Epithelial cell of proximal tubule (primary cell): ENCODE measurements at places on chromosomes 7 and 10.

- DNase-seq, result no peak
Observed at GRCh38 chr10:92410501-92410900, 119.5 kb downstream of the MARCHF5 start.

DNA sequence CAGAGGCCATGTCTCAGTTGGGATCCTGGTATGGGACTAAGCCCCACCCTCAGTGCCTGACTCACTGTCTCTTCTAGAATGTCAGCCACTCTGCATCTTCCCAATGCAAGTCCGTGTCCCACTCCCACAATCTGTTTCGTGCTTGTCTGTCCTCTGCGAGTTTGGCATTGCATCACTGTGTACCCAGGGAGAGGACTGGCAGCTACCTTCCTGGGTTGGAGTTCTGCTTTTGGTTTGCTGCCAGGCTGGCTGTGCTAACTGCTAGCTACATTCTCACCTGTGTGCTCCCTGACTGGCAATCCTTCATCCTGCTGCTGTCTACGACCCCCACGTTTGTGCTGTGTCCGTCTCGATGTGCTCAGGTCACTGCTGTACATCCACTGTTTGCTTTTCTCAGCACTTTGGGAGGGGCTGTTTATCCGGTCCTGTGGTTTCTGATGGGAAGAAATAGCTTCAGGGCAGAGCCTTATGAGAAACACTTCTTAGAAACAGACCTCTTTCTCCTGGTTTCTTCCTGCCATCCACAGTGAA, 56.0 kb upstream of the GLI3 start:
- no peak for DNase-seq

DNA sequence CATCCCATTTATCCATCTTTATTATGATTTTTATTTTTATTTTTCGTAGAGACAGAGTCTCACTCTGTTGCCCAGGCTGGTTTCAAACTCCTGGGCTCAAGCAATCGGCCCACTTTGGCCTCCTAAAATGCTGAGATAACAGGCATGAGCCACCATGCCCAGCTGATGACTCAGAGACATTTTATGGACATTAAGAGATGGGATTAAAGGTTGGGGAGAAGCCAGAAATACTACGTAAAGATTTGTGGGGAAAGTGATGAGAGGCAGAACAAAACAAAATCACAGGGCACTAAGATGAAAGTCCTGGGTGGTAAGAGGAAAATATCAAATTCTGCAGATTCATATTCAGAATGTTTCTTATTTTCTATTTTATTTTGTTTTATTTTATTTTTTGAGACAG, 7.6 kb downstream of the WNT8B start:
- DNase-seq, result no peak

DNA sequence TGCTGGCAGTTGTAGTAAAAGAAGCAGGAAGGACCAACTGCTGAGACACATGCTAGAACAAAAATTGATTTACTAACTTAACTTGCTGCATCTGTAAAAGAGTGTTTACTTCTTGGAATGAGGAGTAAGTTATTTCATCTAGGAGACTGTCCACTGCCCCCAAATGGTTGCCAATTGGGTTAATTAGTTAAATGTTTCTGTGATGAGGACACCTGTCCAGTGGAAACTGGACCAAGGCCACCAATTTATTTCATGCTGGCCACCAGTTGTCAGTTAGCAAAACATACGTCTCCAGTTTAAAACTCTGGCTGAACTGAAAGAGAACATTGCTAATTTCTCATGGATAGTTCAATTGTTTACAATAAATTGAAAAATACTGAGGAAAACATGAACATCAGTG, 191.7 kb downstream of the PPP1R9A start:
- no peak for DNase-seq

DNA sequence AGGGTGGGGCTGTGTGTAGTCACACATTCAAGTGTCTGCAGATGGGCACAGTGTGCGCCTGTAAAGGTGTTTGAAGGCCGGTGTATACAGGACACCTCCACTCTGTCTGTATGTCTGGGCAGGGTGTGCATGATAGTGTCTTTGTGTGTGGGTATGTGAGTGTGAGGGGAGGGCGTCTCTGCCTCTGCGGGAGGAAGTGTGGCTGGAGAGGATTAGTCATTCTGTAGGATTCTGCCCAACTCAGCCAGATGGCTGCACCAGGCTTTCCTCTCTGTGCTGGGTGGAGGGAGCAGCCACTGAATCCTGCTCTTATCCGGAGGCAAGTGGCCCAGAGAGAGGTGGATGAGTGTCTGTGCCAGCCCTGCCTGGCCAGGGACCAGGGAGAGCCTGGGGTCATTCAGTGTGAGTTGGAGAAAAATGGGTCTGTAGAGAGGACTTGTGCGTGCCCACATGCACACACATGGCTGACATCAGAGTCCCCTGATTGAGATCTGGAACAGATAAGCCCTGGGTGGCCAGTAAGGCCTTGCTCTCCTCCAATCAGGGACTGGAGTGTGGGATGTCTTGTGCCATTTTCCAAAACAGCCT, 1.7 kb downstream of the SFXN3 start:
- no peak for DNase-seq

DNA sequence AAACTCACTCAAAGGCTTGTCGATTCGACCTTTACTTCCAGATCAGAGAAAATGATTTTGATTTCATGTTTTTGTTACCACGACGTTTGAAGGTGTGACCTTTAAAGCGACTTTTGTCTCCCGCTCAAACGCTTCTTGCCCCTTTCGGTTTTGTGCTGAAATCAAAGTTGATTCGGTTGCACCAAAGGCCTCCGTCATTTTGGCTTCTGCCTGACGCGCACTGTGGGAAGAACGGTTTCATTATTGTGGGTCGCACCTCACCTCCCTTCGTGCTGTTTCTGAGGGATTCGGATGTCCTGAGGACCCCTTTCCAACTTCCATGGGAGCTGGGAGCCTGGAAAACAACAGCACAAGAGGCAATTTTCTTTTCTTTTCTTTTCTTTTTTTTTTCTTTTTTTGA, 176.9 kb downstream of the DNAJB6 start:
- no peak for DNase-seq

DNA sequence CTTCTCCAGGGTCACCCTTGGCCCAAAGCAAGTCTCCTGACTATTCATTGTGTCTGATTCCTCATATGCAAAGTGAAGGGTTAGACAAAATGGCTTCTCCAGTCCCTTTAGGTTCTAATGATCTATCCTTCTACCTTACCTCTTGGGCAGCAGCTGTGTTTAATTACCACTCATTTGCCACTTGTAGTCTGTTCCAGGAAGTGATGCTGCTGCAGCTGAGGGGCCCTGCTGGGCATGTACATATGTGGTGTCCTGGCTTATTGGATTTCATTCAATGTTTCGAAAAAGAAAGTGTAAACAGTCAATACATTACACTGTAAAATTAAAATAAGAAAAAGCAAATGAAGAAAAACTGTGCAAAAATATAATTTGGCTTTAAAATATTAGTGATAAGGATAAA, 36.6 kb downstream of the SCIN start:
- DNase-seq, result no peak

GRCh38 chr7:108091461-108091831, 38.7 kb downstream of the LAMB4 start:
- no peak for DNase-seq

DNA sequence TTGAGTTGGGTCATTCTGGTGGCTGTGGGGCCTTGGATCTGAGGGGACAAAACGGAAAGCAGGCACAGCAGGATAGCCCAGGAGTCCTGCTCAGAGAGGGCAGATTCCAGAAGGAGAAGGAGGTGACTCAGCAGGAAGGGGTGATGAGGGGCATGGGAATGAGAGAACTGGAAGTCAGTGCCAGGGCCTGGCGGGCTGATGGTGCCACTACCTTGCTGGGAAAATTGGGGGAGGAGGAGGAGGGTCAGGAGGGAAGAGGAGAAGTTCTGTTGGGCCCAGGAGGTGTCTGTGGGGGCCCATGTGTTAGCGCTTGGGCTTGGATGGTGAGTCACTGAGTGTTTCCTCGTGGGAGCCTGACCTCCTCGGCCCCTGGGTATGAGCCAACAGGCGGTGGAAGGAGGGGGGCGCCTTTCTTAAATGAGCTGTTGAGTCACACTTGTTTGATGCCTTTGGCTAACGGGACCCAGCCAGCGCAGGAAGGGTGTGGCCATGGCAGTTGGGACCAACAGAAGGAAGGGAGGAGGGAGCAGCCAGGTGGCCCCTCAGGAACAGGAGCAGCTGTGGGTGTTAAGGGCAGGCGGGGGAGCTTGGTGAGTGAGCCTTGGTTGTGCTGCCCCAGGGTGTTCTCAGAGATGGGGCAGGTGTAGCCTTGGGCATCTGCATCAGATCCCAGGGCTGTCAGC, 130.0 kb upstream of the BTBD16 start:
- DNase-seq, result peak; percentile 83

DNA sequence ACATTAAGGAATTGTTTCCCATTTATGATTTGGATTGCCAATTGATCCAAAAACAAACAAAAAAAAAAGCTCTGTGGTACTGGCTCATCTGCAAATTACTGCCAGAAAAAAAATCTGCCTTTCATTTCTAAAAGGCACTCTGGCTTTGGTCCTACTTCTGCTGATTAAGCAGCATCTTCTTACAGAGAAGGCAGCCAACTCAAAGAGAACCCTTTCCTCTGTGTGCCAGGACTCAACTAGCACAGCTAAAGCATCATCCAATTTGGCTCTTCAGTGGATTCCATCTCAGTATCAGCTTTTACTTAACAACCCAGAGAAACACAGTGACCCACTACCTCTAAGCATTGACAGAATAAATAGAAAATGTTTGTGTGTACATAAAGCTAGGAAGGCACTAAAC, 80.6 kb downstream of the GSAP start:
- DNase-seq, result no peak

GRCh38 chr7:39547336-39547735, 18.9 kb upstream of the YAE1 start:
- DNase-seq, result no peak

- DNase-seq, result no peak
Observed at GRCh38 chr10:111017098-111017497, 59.7 kb upstream of the ADRA2A start.

- DNase-seq, result no peak
Observed at GRCh38 chr7:22433710-22434460, 66.1 kb downstream of the STEAP1B start.

GRCh38 chr10:100781145-100781665, 35.8 kb downstream of the PAX2 start:
- DNase-seq, result no peak

DNA sequence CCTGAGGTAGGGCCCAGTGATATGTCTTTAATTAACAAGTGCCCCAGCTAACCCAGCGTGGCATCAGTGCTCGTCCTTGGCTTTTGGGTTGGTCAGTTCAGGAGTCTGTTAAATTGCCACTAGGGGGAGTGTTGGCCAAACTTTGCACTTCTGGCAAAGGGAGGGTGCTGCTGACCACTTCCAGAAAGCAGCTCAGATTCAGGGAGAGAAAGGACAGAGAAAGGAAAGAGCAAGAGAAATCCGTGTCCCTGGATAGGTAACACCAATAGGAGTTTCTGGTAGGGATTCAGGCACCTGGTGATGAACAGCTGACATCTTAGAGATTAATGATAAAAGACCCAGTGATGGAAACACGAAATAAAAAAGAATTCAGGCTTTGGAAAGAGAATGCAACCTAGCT, 243.1 kb upstream of the AOAH start:
- no peak for DNase-seq

DNA sequence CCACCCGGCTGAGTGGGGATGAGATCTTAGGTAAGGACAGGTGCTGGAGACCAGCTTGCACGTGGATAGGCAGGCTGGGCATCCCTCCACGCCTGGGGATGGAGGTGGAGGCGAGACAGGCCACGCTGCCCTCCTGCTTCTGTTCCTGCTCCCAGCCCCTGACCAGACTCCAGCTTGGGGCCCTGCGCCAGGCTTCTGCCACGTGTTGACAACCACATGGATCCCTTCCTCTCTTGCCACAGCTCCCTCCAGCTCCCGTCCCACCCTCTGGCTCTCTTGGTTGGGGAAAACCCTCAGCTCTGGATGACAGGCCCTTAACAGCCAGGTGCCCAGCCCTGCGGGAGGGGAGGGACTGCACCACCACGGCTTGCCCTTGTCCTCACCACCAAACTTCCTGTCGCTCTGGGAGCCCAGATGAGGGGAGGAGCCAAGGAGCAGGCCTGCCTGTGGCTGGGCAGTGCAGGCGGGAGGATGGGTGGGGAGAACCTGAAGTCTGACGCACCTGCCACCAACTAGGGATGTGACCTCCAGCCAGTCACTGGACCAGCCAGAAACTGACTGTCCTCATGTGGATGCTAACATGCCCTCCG, 36.0 kb downstream of the KCNH2 start:
- DNase-seq, result no peak

- DNase-seq, result peak; percentile 1
Observed at GRCh38 chr10:66862687-66863258, 63.1 kb upstream of the LRRTM3 start.

DNA sequence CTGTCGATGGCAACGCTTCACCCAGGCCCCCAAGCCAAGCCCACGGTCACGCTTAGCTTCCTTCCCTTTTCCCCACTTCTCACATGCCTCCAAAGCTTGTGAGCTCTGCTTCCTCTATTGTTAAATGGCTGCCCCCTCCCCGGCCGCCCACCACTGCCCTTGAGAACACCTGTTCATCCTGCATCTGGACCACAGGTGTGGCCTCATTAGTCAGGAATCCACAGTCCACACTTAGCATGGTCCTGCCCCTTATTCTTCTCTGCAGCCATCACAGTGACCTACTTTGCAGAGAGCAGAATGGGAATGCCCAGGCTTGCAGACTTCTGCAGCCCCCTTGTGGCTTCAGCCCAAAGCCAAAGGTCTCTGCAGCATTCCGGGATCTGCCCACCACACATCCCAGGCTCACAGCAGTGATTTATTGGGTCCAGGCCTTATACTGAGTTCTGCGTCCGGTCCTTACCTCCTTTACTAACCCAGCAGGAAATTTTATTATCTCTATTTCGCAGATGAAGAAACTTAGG, 66.9 kb downstream of the PTPRE start:
- DNase-seq, result no peak

GRCh38 chr7:18610331-18610948, 114.9 kb downstream of the HDAC9 start:
- DNase-seq, result no peak

DNA sequence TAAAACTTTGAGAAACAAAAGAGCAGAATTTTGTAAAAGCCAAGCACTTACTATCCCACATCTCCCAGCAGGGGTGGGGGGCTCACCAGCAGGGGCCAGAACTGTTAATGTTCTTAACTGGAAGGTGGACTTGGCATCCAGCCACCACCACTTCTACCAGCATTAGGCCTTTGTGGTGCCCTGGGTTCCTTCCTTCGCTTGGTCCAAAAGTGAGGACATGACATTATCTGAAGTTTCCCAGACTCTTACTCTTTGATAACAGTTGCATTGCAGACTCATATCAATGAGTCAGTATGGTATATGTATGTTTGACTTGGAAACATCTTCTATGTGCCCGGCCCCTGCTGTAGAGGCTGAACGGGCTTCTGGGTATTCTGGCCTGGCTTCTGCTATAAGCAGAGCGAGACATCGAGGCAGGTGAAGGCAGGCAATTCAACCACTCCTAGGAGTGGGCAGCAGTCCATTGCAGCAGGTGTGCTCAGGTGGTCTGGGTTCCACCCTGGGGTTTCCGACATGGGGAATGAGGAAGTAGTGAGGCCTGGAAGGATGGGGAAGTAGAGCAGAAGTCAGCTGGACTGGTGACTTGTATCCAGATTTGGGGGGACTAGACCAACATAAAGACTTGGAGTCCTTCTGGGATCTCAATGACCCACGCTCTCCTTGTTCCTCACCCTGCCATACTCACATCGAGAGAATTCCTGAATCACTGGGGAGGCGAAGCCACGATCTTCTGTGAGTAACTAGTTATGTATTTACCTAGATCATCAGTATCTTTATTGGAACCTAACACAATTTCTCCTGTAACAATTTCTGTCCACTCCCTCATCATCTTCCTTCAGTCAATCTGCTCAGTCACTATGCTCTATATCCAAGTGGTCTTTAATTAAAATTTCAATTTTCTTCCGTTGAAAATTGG, 4.1 kb downstream of the ZNF777 start:
- DNase-seq, result no peak

GRCh38 chr10:91865562-91866081, 43.7 kb downstream of the FGFBP3 start:
- DNase-seq, result no peak
